ENCODE measurements at places on chromosomes 5 and 9.

DNA sequence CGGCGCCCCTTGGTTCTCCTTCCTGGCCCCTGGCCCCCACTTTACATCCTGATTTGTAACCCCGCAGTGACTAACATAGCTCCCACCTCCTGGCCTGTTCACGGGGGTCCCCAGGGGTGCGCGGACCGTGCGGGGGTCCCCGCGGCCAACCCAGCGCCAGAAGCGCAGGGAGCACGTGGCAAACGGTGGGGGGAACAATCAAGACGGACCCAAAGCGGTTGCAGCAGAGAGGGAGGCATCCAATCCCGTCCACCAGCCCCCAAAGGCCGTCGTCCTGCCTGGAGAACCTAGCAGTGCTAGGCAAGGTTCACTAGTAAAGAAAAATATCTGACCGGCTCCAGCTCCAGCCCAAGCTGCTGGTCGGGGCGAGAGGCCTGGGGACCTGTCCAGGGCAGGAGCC lies 201.5 kb downstream of the AUH start:
- DNase-seq: no peak

DNA sequence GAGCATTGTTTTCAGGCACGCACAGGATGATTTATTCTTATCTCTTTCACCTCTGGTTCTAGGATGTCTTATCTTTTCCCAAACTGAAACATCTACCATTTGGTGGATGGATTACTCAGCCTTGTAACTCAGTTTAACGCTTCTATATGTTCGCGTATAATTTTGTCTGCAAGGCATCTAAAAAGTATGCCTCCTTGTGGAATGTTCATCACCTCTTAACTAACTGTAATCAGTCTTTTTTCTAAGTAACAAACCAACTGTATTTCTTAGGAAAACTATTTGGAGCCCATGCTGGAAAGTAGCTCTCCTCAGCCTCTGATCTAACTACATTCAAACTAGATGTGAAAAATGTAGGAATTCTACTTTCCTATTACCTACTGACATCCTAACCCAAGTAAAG lies 11.5 kb upstream of the F2RL2 start:
- DNase-seq: no peak

GRCh38 chr5:164748861-164749260 lies 1243.4 kb downstream of the MAT2B start:
- DNase-seq: no peak

DNA sequence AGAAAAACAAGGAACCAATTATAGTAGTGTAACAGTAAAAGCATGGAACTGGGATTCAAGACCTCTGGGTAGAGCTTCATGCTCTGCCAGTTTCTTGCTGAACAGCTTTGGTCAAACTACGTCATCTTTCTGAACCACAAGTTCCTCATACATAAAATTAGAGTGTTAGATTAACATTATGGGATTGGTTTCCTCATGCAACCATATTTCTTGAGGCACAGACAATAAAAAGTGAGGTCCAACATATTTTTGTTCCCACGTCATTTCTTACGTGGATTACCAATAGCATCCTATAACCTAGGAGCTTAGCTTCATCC lies 354.8 kb downstream of the TMEM232 start:
- no peak for DNase-seq

GRCh38 chr5:145407300-145408047 lies 427.7 kb downstream of the PRELID2 start:
- no peak for DNase-seq

GRCh38 chr9:34170237-34170991 lies 8.4 kb upstream of the UBAP1 start:
- no peak for DNase-seq

- DNase-seq: no peak
These were observed 504.3 kb downstream of the ARHGEF28 start for GRCh38 chr5:74130155-74130897.

Data from stimulated activated CD8-positive, alpha-beta memory T cell treated with anti-CD3 and anti-CD28 coated beads, Interleukin-12 subunit alpha, Interleukin-12 subunit beta, amount 100 ng/mL, for 1 hour (primary cell).